RWPE2 (cell line): ENCODE measurements at places on chromosomes 7 and 10.

DNA sequence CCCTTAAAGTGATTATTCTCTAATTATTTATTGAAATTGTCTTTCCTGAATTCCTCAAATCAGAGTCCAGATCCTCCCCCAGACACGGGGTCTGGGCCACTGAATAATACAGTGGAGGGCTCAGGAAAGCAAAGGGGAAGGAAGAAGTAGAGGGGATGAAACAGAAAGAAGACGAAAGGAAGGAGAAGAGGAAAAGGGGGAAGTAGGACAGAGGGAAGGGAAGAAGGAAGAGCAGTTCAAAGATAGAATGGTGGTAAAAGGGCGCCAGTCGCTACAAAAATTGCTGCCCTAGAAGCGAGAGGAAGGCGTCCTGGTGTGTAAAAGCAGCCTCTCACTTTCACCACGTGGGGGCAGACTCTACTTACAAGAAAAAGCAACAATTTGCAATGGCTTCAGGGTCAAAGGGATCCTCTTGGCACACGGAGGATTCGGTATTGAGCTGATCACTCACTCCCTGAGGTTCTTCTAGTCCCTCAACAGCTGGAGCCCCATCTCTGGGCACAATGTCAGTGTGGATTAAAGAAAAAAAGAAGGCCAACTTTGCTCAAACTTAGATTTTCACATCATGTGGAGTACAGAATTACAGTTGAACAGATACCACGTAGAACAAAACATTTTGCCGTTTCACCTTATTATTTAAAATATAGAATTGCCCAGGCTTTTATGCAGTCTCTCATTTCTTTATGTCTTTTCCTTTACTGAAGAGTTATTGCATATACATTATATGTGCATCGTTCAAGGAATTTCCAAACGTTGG is 31.4 kb upstream of the NPVF start:
- DNase-seq, result no peak

GRCh38 chr10:95247881-95248583 is 42.8 kb downstream of the PDLIM1 start:
- no peak for DNase-seq

DNA sequence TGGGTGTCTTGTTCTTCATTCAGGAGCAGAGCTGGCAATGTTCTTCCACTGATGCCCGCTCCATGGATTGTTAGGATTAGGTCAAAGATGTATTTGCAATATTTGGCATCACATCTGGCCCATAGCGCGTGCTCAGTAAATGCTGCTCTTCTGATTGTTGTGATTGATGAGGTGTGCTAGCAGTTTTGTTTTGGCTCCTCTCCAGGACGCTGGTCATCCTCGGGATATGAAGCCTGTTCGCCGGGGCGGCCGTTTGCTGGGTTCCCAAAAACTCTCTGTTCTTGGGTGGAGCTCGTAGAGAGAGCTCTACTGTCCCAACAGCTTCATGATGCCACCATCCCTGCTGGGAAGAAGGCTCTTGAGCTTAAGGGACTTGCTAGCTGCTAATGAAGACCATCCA is 96.9 kb downstream of the XRCC2 start:
- DNase-seq, result no peak

DNA sequence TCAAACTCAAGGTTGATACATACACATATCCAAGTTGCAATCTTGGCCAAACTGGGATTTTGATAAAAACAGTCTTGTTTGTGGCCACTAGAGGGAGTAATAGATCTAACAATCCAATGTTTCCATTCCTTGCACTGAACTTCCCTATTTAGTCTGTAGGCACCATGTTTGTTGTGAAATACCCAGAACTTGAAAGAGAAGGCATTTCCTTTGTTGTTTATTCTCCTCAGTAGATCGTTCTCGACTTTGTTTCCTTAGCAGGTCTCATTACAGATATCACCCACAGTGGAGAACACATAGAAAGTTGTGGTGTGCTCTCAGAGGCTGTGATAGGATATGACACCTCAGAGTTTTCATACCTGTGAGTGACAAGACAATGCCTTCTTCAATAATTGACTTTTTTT is 70.3 kb upstream of the MXI1 start:
- no peak for DNase-seq

- no peak for DNase-seq
Measured at GRCh38 chr10:126130271-126130710, 233.9 kb downstream of the FANK1 start.

- DNase-seq, result no peak
Measured at GRCh38 chr7:48742079-48742798, 182.1 kb upstream of the CDC14C start.

DNA sequence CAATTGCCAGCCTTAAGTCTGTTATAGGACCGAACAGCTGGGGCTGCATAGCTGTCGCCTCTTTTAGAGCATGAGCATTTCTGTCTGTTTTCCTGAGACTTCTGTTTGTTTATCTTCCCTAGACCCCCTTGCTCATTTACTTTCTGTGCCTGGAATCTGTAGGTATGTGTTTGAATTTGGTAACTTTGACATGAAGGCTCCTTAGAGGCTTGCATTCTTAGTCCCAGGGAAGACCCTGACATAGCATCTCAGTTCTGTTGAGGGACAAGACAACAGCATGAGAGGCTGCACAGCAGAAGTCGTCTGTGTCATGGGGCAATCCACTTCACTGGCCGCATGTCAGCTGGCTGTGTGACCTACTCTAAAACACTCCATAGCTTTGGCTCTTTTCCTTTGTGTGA is 58.7 kb downstream of the KLHDC10 start:
- no peak for DNase-seq

DNA sequence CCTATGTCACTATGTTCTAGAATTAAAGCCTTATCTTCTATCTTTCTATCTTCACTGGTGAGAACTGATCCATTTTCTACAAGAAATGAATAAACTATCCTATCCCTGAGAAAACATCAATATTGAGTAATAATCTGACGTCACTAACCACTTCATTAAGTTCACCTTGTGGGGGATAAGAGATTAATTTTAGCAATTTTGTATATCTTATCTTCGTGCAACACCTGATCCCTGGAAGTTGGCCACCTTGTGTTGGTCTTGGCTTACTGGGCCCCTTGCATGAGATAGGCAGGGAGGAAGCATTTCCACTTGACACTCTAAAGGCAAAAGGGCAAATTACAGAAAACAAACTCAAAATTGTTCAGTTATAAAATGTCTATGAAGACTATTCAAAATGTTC is 20.1 kb upstream of the OR6B1 start:
- DNase-seq, result no peak

DNA sequence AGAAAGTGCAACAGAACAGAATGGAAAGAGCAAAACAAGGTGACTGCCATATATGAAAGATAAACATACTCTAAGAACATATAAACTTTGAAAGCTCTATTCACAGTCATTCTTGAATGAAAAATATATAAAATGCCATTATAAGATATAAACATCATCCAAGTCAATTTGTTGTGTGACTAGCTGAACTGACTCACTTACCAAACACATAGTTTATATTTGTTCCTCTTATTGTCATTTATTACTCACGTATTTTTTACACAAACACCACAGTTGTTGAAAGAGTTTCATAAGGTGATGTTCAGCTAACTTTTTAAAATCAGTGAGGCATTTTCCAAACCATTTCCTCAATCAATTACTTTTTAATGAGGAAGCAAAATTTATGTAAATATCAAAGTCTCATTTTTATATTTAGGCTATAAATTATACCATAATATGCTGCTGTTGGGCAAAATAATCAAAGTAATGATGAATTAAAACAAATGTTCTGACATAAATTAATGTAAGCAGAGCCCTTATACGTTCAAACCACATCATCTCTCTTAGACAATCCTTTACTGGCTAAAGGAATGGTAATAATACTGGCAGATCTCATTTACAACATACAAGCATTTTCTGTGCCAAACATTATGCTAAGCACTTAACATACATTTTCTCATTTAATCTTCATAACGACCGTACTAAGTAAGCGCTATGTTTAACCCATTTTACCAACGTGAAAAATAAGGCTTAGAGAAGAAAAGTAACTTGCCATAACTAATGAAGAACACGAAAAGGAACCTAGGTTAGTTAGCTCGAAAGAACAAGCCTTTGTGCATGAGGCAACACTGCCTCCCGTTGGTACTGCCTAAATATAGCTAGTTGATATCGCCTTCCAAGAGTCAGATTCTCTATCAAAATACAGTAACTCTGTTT is 7.3 kb downstream of the LRRN3 start:
- no peak for DNase-seq

GRCh38 chr10:31099664-31100063 is 68.0 kb upstream of the ZNF438 start:
- peak; percentile 94 for DNase-seq

DNA sequence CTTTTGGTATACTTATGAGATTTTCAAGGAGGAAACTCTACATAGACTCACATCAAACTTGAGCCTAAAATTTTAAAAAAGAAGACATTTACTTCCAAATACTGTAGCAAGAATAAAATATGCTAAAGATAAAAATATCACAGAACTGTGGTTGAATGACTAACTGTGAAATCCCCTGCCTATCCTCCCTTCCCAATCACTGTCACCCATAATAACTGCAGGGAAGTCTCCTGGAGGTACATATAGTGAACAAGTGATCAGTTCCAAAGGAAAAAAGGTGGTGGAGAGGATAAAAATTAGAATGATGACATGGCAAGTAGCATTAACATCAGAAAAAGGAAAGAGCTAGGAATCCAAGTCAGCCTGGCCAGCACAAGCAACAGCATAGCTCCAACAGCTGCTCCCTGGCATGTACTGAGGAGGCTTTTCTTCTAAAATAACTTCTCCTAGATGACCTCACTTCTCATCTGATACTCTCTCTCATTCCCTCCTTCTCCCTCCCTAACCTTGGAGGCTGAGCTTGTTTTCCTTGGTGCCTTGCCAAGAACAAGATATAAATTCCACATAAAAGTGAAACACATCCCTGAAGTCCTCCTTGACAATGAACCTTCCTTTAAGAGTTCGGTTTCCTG is 124.0 kb downstream of the IQUB start:
- no peak for DNase-seq

GRCh38 chr7:44713141-44713540 is 35.5 kb upstream of the ZMIZ2 start:
- no peak for DNase-seq

DNA sequence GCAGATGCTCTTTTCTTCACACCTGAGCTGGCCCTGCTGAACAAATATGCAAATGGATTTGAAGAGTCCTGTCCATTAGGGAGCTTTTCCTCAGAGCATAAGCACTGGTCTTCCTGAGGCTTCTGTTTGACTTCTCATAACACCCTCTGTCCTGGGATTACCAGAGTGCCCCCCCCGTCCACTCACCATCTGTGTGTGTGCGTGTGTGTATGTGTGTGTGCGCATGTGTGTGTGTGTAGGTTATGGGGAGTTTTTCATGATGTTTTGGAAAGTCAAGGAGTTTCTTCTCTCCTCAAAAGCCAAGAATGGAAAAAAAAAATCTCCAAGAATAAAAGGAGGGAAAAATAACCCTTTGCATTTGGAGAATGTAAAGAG is 57.7 kb upstream of the COMTD1 start:
- DNase-seq, result no peak

GRCh38 chr10:29533696-29534285 is 101.0 kb downstream of the SVIL start:
- DNase-seq, result no peak

DNA sequence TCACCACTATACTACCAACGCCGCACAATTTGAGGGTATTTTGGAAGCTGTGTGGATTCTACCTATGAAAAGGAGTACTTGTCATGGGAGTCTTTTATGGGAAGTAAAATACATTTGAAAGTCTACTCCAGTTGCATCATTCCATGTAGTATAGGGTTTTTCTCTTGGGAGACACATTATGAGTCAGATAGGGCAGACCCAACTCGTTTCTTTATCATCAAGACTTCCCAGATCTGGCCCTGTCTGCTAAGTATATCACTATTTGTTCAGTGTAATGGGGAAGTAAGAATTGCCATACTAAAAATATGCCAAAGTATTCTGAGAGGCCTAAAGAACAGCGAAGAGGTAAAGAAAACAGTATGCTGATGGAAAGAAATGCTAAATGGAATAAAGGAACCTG is 144.2 kb downstream of the SPAG6 start:
- DNase-seq, result no peak

DNA sequence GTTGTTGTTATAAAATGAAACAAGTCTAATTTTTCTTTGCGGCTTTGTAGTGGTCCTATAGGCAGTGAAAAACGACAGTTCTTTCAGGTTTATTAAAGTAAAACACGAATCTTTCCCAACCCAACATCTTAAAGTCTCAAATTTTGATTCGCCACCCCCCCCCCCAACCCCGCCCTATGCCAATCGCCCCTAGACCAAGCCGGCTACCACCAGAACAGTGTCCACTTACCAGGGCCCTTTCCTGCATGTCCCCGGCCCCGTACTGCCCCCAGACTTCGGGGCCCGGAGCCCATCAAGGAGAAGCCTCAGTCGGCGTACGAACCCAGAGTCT is 335 bp upstream of the CHCHD1 start:
- no peak for DNase-seq

GRCh38 chr10:124600051-124600880 is 138.6 kb downstream of the LHPP start:
- no peak for DNase-seq

- DNase-seq, result no peak
Measured at GRCh38 chr7:107179326-107180164, 10.7 kb downstream of the HBP1 start.

- no peak for DNase-seq
Measured at GRCh38 chr7:16905300-16906044, 23.7 kb upstream of the AGR3 start.

DNA sequence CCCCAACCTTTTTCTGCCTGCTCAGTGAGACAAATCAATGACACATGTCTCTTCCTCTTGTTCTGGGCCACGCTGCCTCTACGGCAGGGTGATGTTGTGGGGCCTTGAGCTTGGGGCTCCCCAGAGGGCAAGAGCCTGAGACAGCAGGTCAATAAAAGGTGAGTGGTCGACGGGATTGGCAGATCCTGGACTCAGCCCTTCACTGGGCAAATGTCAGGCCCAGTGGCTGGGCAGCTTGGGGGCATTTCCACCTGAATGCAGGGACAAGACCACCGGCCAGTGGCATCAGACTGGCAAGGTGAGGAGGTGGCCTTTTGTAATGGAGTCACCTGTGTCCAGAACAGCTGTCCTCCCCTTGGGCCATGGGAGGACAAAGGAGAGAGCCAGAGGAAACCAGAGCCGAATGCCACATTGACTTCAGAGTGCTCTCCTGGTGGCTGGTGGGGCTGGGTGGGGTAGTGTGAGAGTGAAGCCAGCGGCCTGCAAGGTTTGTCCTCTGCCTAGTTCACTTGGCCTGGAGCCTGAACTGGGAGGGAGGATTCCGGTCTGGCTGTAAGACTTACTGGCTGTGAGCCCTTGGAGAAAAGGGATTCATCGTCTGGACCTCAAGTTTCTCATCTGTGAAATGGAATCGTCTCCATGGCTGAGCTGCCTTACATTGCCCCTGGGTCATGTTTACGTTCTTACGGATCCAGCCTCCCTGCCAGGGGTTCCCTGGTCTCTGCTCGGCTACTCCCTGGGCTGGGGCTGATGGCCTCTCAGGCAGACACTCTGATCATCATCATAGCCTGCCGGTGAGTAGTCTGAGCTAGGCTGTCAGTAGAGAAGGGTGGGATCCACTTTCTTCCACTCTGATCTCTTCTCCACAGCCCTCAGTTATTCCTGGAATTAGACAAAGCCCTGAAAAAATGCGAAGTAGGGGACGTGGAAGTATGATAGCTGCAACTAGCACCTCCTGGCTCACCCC is 25.4 kb upstream of the CRHR2 start:
- DNase-seq, result no peak

GRCh38 chr7:30463405-30464145 is 15.0 kb downstream of the NOD1 start:
- no peak for DNase-seq
